ENCODE measurements at places on chromosomes 5 and 9.

- no peak for DNase-seq
Observed at GRCh38 chr5:73274121-73274520, 101.1 kb downstream of the TMEM174 start.

- no peak for DNase-seq
Observed at GRCh38 chr9:20353524-20353923, 268.8 kb downstream of the MLLT3 start.

- no peak for DNase-seq
Observed at GRCh38 chr5:147057051-147057450, 177.8 kb upstream of the STK32A start.

- no peak for DNase-seq
Observed at GRCh38 chr5:165258197-165258771, 1752.9 kb downstream of the MAT2B start.

- no peak for DNase-seq
Observed at GRCh38 chr5:10662661-10663488, 98.2 kb downstream of the DAP start.

- no peak for DNase-seq
Observed at GRCh38 chr5:37435261-37435660, 56.1 kb downstream of the WDR70 start.

GRCh38 chr9:93682155-93682968 is 106.0 kb downstream of the PHF2 start:
- DNase-seq, result peak; percentile 35

DNA sequence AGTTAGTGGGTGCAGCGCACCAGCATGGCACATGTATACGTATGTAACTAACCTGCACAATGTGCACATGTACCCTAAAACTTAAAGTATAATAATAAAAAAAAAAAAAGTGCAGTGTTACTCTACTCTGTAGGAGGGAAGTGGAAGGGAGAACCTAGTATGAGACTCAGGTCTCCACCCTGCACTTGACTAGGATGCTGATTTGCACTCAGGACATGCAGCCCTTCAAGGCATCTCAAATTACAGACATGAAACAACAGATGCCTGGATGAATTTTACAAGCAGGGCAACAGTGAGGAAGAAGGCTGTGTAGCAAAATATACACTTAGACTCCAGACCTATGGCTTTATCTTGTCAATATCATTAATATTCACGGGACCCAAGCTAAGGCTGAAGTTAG is 16.5 kb downstream of the TRIM32 start:
- peak; percentile 13 for DNase-seq

DNA sequence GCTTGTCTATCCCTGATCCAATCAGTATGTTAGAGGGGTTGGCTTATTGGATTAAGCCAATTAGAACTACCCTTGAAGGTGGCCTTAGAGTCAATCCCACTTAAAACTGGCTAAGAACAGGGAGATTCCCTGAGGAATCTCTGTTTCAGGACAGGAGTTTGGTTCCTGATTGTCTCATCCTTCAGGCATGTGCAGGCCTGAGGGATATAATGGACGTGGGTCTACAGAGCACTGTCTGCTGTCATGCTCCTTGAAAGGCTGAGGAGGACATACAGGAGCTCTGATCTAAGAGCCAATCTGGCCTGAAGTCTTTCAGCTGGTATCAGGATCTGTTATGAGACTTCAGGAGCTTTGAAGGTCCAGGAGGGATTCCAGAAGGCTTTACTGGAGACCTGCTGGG is 36.2 kb upstream of the PRXL2C start:
- no peak for DNase-seq

- no peak for DNase-seq
Observed at GRCh38 chr5:100322483-100322882, 212.7 kb upstream of the FAM174A start.

DNA sequence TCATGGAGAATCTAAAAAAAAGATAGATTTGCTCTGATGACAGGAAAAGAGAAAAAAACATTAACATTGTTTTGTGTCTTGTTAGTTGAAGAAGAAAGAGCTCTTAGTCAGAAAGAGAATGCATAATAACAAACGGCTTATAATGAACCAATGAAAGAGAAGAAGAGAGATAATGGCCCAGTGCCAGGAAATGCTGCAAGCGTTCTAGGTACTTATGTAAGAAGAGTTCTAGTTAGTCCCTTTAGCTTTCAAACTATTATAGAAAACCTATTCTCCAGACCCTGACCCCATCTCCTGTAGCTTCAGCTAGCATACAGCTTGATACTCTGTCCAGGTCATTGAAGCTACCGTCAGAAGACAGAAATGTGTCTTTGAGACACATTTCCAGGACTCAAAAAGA is 70.2 kb downstream of the FBXL17 start:
- no peak for DNase-seq

- DNase-seq, result no peak
Observed at GRCh38 chr5:142097681-142098080, 10.9 kb upstream of the NDFIP1 start.

DNA sequence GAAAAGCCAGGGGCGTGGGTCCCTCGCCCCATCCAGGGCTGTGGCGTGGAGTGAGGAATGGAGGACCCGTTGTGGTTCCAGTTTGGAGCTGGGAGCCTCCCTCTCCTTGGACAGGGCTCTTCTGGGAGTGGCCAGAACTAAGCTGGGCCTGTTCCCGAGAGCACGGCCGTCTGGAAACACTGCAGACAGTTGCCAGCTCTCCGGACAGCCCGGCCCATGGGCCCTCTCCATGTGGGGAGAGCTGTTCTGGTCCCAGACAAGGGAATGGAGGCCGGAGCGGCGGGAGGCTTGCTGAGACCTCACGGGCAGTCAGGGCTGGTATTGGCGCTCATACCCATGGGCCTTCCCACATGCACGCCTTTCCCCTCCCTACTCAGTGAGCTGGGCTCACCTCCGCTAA is 45.2 kb upstream of the FCN2 start:
- no peak for DNase-seq

DNA sequence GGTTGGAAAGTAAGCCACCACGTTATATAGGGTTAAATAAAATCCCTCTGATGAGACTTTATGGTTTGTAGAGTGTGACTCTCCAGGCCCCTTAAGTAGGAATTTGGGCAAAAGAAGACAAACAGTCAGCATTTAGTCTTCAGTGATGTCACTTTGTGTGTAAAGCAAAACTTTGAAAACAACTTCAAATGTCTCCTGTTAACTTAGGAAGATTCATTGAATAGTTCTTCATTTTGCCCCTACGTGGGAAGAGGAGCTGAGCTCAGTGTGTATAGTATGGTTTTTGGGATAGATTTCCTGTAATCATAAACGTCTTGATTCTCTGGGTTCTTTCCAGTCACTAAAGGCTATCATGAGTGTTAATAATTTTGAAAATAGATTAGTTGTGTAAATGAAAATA is 101.3 kb downstream of the GADD45G start:
- no peak for DNase-seq

DNA sequence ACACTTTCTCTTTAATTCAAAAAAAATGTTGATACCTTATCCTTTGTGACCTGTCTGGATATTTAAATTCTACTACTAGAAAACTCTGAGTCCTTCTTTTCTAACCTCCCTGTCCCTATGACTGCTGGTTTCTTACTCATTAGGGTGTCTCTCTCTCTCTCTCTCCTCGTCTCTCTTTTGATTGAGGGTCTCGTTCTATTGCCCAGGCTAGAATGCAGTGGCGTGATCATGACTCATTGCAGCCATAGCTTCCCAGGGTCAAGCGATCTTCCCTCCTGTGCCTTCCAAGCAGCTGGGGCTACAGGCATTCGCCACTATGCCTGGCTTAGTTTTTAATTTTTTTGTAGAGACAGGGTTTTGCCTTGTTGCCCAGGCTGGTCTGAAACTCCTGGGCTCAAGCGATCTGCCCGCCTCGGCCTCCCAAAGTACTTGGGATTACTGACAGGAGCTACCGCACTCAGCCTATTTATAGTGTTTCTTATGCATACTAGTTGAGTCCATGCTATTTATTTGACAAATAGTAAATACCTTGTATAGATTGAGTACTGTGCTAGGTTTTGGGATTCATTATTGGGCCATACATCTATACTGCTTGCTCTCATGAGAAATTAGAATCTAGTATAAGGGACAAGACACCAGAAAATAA is 61.9 kb downstream of the NSD1 start:
- DNase-seq, result no peak

- DNase-seq, result no peak
Observed at GRCh38 chr5:56649569-56649968, 165.8 kb upstream of the MAP3K1 start.

GRCh38 chr9:23581931-23582330 is 244.1 kb downstream of the ELAVL2 start:
- no peak for DNase-seq

DNA sequence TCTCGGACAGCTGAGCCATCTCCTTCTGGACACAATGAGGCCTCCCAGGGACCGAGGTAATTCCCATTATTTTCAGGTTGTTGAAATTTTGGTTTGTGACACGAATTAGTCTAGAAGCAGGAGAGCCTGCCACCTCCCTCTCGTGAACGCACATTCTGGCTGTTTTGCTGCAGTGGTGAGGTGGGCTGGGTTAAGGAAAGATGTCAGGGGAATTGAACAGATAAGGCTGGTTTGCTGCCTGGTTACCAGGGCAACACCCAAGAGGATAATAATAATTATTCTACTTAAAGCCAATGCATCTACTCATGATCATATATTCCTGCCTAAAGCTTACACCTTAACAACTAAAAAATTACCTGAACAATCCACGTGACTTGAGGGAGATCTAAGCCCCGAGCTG is 38.1 kb downstream of the DDX31 start:
- DNase-seq, result no peak

- DNase-seq, result no peak
Observed at GRCh38 chr5:122187426-122187825, 58.1 kb downstream of the ZNF474 start.

DNA sequence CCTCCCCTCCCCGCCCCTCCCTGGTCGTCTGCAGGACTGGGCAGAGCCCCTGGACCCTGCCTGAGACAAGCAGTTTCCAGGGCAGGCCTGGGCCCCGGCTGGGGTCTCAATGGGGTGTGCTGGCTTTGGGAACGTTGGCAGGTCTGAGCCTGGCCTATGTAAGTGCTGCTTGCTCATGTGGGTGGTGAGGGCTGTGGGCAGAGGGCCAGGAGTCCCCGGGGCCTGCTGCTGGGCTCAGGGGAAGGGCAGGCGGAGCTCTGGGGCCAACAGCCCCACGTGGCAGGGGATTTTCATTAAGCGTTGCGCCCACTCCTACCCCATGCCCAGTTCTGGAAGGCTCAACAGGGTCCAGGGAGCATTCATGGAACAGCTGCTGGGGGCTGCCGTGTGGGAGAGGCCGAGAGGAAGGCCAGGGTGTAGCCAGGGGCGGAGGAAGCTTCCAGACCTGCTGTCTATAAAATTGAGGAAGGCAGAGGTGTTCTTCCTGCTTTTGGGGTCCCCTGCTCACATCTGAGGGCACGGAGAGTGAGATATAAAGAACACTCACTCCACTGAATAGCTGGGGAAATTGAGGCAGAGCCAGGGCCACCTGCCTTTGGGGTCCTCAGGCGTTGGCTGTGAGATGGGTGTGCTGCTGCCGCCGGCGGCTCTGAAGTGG is 32.5 kb downstream of the RXRA start:
- peak; percentile 85 for DNase-seq

DNA sequence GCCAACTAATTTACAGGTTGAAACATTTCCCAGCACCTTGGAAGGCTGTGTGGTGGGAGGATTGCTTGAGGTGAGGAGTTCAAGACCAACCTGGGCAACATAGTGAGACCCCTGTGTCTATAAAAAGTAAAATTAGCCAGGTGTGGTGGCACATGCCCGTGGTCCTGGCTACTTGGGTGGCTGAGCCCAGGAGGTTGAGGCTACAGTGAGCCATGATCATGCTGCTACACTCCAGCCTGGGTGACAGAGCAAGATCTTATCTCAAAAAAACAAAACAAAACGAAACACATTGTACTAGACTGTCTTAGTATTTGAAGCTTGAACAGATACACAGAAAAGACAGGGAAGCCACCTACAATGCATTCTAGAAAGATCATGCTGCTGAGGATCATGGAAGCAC is 2.8 kb upstream of the HSDL2 start:
- DNase-seq, result no peak

GRCh38 chr5:80759866-80760577 is 105.2 kb upstream of the DHFR start:
- DNase-seq, result no peak

DNA sequence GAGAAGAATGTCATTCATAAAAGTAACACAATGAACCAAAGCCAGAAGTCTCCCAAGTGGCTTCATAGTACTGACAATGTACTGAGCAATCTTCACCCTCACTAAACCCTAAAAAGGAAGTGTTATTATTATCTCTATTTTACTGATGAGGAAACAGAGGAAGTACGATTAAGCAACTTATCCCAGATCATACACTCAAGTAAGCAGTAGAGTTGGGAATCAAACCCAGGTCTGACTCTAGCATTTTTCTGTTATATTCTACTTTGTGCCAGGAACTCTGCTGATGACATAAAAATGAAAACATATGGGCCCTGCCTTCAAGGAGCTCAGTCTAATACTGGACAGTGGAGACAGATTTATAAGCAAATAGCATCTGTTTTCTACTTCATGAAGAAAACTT is 109.2 kb downstream of the RAPGEF6 start:
- DNase-seq, result no peak
